Urinary bladder (tissue), 4 donors: ENCODE measurements at places on chromosomes 2 and 18.

DNA sequence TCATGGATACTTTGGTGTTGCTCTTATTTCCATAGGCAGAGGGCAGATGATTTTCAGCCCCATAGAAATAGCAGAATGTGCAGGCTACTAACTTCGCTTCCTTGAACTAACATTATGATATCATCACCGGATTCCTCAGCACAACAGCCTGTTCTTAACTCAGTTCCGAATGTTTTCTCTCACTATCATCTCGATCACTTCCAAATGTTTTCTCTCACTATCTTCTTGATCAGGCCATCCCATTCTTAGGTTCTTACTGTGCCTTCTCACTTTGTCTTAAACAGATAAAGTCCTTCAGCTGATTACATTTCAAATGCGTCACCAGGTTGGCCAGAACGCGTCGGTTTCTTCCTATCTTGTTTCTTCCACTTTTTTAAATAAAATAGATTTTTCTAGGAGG lies 11.4 kb upstream of the MBD2 start:
- DNase-seq = no peak

DNA sequence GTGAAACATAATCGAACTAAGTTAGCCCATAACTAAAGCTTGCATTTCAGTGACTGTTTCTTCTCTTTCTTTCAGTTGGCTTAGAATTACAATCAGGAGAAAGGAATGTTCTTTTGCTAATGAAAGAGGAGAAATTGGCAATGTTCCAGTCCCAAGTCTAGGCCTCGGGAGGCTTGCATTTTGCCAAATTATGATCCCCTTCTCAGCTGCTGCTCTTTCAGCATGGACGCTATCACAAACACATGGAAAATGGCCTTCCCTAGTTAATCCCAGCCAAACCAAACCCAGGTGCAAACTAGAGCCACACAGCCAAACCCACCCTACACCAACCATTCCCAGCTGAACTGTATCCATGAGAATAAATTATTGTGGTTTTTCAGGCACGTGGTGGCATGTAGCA lies 605.2 kb upstream of the LRRTM4 start:
- DNase-seq = no peak

- DNase-seq = no peak
These were observed 3.9 kb downstream of the NRP2 start for GRCh38 chr2:205686056-205686782.

GRCh38 chr2:132729522-132729921 lies 59.5 kb upstream of the LYPD1 start:
- no peak for DNase-seq

DNA sequence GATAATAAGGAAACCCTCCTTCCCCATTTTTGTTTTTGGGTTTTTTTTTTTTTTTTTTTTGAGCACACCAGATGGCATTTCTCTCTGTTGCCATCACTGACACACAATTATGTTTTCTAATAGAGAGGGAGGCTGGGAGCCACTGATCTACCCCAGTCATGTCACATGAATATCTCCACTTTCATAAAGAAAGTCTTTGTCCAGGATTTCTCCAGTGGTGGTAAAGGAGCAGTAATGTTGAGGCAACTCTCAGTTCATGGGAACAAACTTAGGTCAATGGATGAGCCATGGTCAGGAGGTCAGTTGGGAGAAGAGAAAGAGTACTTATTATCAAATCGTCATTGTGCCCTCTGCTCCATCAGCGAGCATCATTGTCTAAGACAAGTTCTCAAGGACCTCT lies 603.7 kb downstream of the ARHGAP15 start:
- DNase-seq = no peak

DNA sequence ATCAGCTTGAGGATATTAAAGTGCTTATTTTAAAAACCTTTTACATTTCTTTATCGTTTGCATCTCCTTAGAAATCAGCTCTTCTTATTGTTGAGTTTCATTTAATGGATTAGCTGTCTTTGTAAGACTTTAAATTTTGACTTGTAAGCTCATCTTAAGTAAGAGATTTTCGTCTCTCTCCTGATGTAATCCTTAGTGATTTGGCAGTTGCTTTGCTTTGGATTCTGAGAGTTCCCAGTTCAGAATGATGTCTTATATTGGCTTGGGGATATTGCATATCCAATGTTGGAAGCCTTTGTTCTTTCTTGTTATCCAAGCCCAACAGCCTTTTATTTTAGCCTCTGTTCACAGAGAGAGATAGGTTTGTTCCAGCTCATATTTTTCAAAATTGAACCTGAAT lies 212.1 kb downstream of the ARL6IP6 start:
- DNase-seq = no peak

DNA sequence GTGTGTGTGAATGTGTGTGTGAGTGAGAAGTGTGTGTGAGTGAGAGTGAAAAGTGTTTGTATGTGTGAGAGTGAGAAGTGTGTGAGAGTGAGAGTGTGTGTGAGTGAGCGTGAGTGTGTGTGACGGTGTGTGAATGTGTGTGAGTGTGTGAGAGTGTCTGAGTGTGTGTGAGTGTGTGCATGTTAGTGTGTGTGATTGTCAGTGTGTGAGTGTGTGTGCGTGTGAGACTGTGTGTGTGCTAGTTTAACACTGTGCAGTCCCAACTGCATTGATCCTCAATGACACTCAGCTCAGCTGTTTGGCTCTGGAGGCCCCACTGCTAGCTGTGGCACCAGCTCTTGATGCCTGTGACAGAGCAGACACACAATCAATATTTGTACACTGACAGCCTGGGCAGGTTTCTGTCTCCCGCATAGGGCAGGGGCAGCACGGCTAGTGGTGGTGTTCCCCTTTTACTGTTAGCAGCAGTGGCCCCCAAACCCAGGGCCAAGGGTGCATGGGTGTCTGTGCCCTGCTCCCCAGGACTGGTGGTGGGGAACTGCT lies 135.0 kb downstream of the INHBB start:
- DNase-seq = no peak

GRCh38 chr2:101679037-101679726 lies 18.3 kb upstream of the MAP4K4 start:
- DNase-seq = no peak

GRCh38 chr18:33656889-33657448 lies 79.0 kb downstream of the ASXL3 start:
- DNase-seq = no peak

GRCh38 chr2:11494310-11494709 lies 28.3 kb upstream of the E2F6 start:
- DNase-seq = no peak

DNA sequence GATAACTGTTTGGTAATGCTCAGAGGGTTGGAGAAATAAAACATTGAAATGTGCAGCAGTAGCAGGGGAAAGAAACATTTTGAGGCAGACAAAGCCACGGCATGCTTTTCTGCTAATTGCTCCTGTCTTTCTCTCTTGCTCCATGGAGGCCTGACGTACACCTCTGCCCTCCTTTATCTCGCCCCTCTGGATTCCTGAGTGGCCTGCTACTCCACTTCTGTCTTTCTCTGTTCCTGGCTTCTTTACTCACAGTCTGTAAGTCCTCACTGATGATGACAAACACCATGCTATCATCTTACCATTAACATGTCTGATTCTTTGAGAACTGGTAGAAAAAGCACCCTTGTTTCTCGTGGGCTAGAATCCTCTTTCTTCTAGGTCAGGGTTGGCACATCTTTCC lies 392.9 kb downstream of the MEIS1 start:
- no peak for DNase-seq

GRCh38 chr2:197239434-197239833 lies 71.1 kb downstream of the ANKRD44 start:
- DNase-seq = no peak

DNA sequence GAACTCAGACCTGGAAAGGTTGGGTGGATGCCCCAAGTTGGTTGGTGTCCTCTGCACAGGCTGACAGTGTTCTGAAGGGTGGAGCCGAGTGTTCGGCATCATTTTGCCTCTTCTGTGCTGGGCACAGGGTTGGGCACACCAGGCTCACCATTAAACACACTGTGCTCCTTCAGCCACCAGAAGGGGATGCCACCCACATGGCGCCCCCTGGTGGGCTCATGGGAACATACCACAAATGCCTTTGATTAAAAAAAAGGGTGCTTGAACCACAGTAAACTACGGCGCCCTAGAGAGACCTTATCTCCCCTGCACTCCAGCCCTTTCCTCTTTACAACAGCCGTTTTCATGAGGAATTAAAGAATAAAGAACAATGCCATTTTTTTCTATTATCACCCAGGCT lies 89.4 kb downstream of the CELF4 start:
- no peak for DNase-seq

DNA sequence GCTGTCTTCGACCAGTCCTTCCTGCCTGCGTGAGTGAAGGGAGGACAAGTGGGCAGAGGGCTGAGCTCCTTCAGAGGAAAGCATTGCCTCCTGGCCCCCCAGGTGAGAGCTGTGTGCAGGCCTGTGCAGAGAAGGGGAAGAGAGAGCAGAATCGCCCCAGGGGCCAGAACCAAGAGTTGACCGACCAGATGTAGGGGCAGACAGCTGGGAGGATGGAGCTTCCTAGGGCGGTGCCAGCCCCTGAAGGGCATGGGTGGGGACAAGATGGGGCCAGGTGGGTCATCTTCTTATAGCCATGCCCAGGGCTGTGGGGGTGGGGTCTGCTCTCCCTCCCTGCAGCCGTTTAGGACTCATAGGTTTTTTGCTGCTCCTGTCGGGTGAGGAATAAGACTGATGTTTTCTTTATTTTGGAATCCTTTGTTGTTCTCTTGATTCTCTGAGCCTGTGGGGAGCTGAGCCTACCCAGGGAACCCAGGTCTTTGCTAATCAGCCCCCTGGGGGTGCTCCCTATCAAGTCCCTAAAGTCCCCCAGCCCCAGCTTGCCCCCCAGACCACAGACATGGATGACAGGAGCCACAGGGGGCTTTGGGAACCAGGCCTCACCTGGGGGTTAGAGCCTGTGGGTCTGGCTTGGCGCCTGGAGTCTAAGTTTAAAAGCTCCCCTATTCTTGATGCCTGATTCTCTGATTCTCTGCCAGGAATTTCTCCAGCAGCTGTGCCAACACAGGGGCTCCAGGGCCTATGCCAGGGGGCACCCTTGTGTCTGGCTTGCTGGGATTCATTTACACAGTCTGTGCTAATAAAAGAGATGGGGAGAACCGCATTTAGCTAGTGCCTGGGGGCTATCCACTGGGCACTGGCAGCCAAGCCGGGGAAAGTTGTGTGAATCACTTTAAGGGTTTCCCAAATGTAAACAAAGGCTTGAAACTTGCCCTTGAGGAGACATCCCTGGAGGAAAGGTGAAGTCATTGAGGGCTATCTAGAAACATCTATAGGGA lies 9.3 kb upstream of the EFHD1 start:
- DNase-seq = no peak

- no peak for DNase-seq
These were observed 311.6 kb upstream of the CDH7 start for GRCh38 chr18:65439188-65439587.

GRCh38 chr2:74004212-74005182 lies 19.8 kb downstream of the TET3 start:
- no peak for DNase-seq

- no peak for DNase-seq
These were observed 37.2 kb upstream of the ID2 start for GRCh38 chr2:8644605-8645175.
